Right ventricle myocardium inferior (tissue), 1 donor: ENCODE measurements at places on chromosomes 6 and 20.

DNA sequence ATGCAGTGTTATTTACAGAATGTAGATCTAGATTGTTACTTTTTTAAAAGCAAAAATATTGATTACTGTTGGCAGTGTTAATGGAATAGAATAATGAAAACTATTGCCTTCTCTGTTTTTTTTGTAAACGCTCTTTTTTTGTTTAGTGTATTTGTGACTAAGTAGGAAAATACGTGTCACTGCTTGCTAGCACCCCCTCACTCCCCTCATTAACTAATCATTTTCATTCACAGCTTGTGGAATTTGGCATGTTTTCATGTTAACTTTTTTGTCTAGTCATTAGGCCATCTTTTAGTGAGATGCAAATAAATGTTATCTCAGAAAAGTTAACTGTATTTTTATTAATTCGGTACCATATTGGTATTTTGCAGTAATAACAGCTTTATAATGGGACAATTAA is 29.8 kb downstream of the ADGRG6 start:
- no peak for DNase-seq

GRCh38 chr6:135106611-135107010 is 52.0 kb upstream of the HBS1L start:
- no peak for DNase-seq

GRCh38 chr6:46947497-46947896 is 25.8 kb upstream of the ADGRF5 start:
- no peak for DNase-seq

DNA sequence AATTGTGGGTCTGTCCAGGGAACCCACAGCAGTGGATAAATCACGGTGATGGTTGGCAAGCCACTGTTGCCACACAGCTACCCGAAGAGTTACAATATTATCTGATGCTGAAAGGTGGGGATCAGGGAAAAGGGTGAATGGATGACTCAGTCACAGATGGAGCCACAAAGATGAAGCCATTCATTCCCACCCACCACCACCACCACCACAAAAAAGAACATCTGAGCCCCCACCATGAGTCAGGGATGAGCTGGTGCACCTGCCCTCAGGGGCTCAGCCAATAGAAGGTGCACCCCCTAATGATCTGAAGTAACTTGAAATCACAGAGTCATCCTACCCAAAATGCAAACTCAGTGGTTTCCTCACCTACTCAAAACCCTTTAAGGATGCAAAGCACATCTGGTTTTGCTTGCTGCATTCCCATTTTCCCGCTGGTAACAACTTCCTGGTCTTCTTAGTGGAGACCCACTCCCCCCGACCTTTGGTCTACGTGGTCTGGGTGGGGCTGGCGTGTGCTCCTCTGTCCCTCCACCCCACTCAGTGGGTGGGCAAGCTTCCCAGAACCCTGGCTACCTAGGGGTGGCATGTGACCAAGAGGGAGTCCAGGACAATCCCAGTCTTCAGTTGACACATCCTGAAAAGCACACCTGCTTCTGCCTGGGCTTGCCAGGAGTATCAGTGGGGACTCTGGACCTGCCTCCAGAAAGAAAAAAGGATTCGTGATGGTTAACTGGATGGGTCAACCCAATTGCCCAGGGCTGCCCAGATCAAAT is 125.5 kb downstream of the ANKRD60 start:
- no peak for DNase-seq

DNA sequence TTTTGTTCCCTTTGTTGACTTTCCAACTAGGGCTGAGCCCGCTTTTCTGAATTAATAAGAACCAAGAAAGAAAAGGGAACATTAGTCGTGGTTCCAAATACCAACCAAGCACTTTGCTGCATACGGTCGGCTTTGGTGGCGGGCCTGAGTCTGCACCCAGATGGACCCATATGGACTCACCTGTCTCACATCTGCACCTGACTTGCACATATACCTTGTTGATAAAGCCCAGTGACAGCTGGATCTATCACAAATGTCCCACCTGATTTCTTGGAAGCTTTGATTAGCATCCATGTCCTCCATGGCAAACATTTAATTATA is 39.0 kb downstream of the TPD52L1 start:
- DNase-seq, result no peak

- no peak for DNase-seq
These were observed 65.0 kb downstream of the NCOA7 start for GRCh38 chr6:125855783-125856182.

- DNase-seq, result no peak
These were observed 247.8 kb downstream of the BTBD9 start for GRCh38 chr6:38391626-38392579.

DNA sequence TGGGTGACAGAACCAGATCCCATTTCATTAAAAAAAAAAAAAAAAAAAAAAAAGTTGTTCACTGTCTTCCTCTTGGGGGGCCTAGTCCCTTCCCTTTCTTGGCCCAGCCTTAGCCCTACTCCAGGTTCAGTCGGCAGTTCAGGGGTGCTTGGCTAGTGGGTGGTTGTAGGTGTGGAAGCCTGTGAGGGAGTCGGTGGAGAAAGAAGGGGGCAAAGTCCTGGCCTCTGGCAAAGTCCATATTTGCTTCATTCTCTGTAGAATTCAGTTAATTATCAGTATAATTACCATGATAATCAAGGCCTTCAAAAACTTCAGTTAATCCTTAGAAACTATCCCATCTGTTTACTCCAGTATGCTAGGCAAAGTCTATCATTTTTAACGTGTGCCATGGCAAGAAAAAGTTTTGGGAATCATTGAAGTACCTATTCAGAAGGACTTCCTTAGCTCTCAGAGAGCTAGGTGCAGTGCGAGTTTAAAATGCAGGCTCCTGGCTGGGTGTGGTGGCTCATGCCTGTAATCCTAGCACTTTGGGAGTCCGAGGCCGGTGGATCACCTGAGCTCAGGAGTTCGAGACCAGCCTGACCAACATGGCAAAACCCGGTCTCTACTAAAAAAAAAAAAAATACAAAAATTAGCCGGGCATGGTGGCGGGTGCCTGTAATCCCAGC is 205.7 kb upstream of the ARG1 start:
- DNase-seq, result no peak

DNA sequence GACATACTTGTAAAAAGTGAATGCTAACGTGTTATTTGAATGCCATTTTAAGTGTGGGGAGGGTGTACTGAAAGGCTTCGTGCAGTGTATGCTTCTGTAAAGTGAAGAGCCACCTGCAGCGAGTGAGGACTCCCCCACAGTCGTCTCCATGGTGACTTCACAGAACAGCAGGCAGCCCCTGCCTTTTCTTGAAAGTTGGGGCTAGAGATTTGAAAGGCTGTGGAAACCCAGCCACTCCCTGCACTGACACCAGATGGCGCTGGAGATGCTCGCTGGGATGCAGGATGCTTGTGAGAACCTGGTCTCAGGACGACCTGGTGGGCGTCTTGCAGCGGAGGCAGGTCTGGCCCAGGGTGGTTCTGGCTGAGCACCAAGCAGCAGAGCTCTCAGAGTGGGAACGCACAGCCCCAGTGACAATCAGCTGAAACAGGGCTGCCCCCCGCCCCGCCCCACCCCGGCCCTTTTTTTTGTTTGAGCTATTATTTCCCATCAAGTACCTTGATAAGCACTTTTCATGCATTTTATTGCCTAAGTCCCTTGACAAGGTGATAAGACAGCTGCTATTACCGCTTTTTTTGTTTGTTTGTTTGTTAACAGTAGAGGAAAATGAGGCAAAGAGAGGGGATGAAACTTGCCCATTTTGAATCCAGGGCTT is 150.3 kb downstream of the SYCP2 start:
- no peak for DNase-seq
